ENCODE measurements at places on chromosomes 6 and 20.

DNA sequence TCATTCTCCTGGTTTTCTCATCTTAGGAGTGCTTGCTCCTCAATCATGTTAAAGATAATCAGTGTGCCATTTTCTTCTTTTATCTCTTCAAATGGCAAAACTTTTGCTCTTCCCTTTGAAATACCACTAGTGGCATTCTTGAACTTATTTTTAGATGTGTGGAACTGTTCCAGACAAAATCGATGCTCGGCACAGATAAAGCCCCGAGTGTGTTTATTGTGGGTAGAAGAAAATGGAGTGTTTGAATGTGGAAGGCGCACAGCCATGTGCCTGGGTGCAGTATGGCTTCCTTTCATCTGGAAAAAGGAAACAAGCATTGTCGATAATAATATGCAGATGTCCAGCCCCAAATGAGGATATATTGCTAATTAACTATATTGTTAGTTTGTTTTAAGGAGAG, 42.4 kb downstream of the ISM1 start:
- DNase-seq: no peak

DNA sequence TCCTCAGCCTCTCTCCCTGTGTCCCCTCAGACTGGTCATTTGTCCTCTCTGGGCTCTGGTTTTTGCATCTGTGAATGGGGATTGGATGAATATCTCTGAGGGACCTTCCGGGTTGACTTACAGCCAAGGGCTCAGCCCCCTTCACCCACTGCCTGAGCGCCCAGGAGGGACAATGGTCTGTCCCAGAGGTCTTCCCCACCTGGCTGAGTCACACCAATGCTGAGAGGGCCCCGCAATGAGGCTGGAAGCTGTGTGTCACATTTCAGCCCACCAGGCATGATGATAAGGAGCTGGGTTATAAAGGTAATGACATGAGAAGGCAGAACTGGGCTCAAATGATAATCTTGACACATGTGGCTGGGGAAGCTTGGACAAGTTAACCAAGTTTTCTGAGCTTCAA, 70.5 kb downstream of the TOX2 start:
- DNase-seq: no peak

GRCh38 chr20:25856256-25856884, 159.7 kb upstream of the ZNF337 start:
- no peak for DNase-seq

GRCh38 chr6:158715330-158716311, 65.8 kb downstream of the SYTL3 start:
- no peak for DNase-seq
